Pancreas (tissue), 10 donors: ENCODE measurements at places on chromosomes 12 and 14. TPM values are rescaled to one million over a fixed set of nuclear protein-coding genes. Genes with fewer than 3 reads are reported as not detected.

The OR6C2 gene
- total RNA-seq = not detected

DNA sequence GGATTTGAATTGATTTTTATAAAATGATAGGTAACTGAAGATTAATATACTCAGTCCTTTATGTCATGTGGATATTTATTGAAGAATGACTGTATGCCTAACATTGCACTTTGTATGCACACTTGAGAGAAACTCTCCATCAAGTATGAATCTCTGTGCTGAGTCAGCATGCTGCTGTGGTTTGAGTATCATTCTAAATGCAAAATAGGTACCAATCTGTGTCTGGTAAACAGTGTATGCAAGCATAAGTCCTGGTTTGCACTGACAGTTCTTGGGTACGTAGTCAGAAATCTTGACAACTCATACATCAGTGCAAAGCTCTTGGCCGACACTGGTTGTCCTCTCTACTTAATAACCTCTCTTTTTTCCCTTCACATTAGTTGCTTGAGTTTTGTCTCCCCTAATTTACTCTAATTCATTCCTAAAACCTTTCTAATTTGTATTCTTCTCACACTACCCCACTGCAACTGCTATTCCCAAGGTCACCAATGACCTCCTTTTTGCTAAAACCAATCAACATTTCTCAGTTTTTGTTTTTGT, 21.8 kb downstream of the MGAT4C start:
- no peak for DNase-seq
- H3K27ac ChIP-seq = no peak overlapping the region
- no peak overlapping the region for H3K4me3 ChIP-seq
- no peaks in the 10 kb centered on the region for H3K36me3 ChIP-seq
- no peaks in the 10 kb centered on the region for H3K27me3 ChIP-seq

The PPP4R3A gene
- 48.4 TPM for total RNA-seq

The LRRIQ1 gene
- 0.31 TPM for total RNA-seq

- H3K27ac ChIP-seq = no peak overlapping the region
- no peaks in the 10 kb centered on the region for H3K36me3 ChIP-seq
- H3K27me3 ChIP-seq = no peaks in the 10 kb centered on the region
Observed at GRCh38 chr12:25323581-25323982, 72.9 kb upstream of the KRAS start.

- H3K27me3 ChIP-seq = no peaks in the 10 kb centered on the region
- H3K4me1 ChIP-seq = no peaks in the 10 kb centered on the region
- H3K36me3 ChIP-seq = no peaks in the 10 kb centered on the region
- no peak for DNase-seq
- no peak overlapping the region for H3K4me3 ChIP-seq
Observed at GRCh38 chr12:110921262-110921661, 883 bp upstream of the MYL2 start.

DNA sequence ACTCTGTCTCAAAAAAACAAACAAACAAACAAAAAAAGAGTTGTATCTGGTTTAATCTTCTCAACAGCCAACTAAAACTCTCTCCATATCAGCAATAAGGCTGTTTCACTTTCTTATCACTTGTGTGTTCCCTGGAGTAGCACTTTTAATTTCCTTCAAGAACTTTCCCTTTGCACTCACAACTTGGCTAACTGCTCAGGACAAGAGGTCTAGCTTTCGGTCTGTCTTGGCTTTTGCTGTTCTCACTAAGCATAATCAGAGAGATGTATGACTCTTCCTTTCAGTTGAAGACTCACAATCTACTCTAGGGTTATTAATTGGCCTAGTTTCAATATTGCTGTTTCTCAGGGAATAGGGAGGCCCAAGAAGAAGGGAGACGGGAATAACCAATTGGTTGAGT, 12.3 kb downstream of the NEMP1 start:
- no peak for DNase-seq
- no peaks in the 10 kb centered on the region for H3K36me3 ChIP-seq
- no peaks in the 10 kb centered on the region for H3K27me3 ChIP-seq
- H3K27ac ChIP-seq = no peak overlapping the region
- H3K4me3 ChIP-seq = no peak overlapping the region

- H3K27me3 ChIP-seq = no peaks in the 10 kb centered on the region
- H3K4me1 ChIP-seq = no peaks in the 10 kb centered on the region
- H3K4me3 ChIP-seq = no peak overlapping the region
- no peaks in the 10 kb centered on the region for H3K36me3 ChIP-seq
Observed at GRCh38 chr14:33642691-33643244, 308.1 kb downstream of the EGLN3 start.
